HEK293T (cell line): ENCODE measurements at places on chromosomes 7 and 10.

- DNase-seq, result no peak
Observed at GRCh38 chr10:79146611-79147130, 77.9 kb downstream of the ZMIZ1 start.

- DNase-seq, result no peak
Observed at GRCh38 chr7:111357691-111358090, 204.6 kb downstream of the IMMP2L start.

GRCh38 chr7:21941611-21942141 lies 4.0 kb downstream of the CDCA7L start:
- DNase-seq, result peak; percentile 43

- DNase-seq, result no peak
Observed at GRCh38 chr7:132298790-132299189, 277.5 kb downstream of the PLXNA4 start.

GRCh38 chr10:52999258-52999657 lies 226.7 kb upstream of the MBL2 start:
- DNase-seq, result no peak

DNA sequence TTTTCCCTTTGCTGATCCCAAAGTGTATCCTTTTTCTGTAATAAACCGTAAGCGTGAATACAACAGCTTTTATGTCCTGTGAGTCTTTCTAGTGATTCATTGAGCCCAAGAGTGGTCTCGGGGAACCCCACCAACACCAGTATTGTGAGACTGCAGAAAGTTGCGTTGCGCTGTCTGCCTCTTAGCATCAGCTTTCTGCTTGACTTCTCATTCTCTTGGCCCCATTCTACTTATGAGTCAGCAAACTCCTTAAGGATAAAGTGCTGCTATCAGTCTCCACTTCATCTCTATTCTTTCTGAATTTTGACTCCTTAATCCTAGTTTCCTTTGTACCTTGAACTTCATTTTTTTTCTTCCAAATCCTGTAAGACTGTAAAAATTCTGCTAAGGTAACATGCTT lies 184.3 kb upstream of the MBL2 start:
- no peak for DNase-seq

DNA sequence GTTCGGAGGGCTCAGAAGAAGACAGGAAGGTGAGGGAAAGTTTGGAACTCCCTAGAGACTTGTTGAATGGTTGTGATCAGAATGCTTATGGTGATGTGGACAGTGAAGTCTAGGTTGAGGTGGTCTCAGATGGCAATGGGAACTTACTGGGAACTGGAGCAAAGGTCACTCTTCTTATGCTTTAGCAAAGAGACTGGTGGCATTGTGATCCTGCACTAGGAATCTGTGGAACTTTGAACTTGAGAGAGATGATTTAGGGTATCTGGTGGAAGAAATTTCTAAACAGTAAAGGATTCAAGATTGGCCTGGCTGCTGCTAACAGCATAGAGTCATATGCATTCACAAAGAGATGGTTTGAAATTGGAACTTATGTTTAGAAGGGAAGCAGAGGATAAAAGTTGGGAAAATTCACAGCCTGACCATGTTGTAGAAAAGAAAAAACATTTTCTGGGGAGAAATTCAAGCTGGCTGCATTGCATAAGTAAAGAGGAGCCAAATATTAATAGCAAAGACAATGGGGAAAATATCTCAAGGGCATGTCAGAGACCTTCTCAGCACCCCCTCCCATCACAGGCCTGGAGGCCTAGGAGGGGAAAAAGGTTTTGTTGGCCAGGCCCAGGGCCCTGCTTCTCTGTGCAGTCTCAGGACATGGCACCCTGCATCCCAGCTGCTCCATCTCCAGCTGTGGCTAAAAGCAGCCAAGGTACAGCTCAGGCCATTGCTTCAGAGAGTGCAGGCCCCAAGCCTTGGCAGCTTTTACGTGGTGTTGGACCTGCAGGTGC lies 26.0 kb upstream of the ARHGAP12 start:
- no peak for DNase-seq

DNA sequence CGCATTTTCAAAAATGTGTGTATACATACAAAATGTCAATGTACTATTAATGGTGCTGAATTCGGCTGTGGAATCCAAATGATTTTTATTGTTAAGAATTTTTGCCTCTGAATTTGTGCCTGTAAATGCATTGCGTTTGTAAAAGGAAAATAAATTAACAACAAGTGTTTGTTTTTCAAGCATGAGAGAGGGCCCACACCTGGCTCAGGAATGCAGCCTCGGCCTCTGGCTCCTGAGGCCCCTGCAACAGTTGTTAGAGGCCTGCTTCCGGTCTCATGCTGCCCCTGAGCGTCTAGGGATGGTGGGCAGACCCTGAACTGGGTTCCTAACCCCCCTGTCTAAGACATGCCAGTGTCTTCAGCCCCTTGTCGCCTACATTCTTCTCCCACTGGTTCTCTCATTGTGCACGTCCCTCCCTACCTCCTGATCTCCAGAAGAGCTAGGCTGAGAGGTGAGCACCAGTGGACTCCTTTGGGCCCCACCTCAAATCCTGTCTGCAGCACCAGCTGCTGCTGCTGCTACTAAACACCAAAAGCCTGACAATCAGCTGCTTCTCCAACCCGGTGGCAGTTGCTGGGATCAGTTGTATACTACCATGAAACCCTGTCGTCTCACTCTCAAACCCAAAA lies 1.9 kb upstream of the BTBD16 start:
- no peak for DNase-seq

DNA sequence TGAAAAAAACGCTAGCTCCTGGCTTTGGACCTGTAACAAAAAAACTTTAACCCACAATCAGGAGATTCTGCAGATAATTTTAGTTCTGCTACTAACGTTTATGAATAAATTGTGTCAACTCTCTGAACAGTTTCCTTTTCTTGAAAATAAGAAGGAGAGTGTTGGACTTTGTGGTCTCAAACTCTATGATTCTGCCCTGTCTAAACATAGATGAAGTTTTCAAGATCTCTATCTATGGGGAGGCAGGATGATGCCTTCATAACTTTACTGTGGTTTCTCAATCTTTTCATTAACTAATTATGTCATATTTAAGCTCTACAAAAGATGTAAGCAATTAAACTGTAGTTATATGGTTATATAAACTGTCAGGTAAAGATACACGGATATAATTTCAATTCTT lies 162.0 kb downstream of the REEP3 start:
- DNase-seq, result no peak

- peak; percentile 12 for DNase-seq
Observed at GRCh38 chr10:107544706-107545520, 380.4 kb upstream of the SORCS1 start.

- no peak for DNase-seq
Observed at GRCh38 chr10:79329529-79329928, 17.7 kb upstream of the PPIF start.

DNA sequence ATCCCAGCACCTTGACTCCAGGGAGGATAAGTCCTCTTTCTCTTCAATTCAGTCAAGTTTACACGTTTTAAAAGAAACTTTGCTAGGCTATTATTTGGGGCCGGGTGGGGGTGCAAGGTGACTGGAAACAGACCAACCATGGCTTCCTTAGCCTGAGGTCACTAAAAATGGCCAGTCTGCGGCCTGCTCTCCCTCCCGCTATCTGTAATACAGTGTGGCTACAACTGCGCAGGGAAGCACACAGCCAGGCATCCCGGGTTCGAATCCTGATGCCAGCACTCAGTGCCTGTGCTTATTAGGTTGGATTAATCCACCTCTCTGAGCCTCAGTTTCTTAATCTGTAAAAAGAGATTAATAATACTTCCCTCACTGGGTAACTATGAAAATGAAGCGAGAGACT lies 19.5 kb downstream of the ATP6V1F start:
- DNase-seq, result no peak

GRCh38 chr7:122727759-122728158 lies 25.0 kb upstream of the RNF148 start:
- DNase-seq, result no peak
